Heart left ventricle (tissue), 16 donors: ENCODE measurements at places on chromosomes 4 and X.

DNA sequence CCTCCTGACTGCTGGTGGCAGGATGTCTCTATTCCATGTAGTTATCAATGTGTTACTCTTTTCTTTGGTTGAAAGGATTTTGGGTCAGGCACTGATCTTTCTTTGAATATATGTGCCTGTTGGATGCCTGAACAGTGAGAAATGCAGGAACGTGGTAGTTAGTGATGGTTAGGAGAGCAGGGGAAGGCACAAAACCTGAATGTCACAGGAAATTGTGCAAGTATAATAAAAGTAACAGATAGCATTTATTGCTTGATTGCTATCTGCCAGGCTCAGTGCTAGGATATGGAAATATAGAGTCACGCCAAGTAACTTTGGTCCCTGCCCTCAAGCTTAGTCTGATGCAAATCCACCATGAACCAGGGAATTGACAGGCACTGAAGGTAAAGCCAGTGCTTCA lies 219.8 kb upstream of the FAT1 start:
- H3K4me1 ChIP-seq: peaks cover 18% of the 10 kb centered on the region
- H3K4me3 ChIP-seq: no peak overlapping the region
- DNase-seq: no peak
- no peak overlapping the region for H3K27ac ChIP-seq
- H3K27me3 ChIP-seq: no peaks in the 10 kb centered on the region

GRCh38 chr4:185685804-185686203 lies 126.2 kb downstream of the SORBS2 start:
- H3K36me3 ChIP-seq: no peaks in the 10 kb centered on the region
- no peaks in the 10 kb centered on the region for H3K4me1 ChIP-seq
- H3K27me3 ChIP-seq: no peaks in the 10 kb centered on the region
- DNase-seq: no peak

DNA sequence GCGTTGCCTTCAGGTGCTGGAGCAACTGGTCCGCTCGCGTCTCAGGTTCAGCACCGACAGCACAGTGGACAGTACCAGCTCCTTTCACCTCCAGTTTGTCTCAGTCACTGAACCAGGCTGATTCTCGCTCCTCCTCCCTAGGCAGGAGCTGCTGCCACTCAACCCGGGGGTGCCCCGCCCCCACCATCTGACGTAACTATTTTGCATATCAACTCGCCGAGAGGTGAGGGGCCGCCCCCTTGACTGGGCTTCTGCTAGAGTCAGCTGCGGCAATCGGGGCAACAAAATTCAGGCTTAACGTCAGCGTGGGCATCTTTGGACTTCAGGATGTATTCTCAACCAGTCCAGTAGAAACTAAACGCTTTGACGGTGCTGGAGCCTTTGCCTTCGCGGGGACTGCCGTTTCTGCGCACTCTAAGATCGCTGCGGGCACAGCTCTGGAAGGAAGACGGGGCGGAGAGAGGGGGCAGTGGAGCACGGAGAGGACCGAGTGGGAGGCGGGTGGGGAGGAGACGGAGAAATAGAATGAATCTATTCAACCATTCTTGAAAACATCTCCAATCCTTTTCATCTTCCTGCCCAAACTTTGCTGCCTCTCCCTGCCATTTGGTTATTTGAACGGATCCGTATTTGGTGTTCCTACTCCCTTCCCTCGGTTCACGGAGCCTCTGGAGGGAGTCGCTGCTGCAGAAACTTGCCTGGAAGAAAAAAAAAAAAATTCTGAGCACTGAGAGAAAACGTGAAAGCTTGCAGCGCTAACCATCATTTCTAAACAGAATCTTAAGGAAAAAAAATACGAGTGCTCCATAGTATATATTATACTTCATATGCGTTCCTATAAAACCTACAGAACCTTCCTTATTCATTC lies at the start of gene FSTL5:
Gene FSTL5, minus strand, starts transcription at position 109 of the 868 bp plus-strand sequence. CDS start 52,604 bp downstream, outside the sequence.
- H3K27me3 ChIP-seq: no peaks in the 10 kb centered on the region
- H3K4me1 ChIP-seq: peaks cover 11% of the 10 kb centered on the region

DNA sequence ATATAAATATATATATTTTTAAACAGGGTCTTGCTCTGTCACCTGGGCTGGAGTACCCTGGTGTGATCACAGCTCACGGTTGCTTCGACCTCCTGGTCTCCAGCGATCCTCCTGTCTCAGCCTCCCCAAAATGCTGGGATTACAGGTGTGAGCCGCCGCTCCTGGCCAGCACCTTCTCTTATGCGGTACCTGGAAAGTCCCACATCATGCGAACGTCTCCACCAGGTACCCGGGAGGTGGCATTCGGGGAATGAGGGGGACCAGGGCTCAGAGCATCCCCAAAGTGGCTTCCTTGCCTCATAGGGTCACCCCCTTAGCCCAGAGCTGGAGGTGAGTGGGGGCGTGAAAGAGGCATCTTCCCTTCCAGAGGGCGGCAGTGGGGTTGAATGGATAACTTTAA lies 84.0 kb upstream of the PPP2R3B start:
- DNase-seq: no peak
- H3K4me1 ChIP-seq: no peaks in the 10 kb centered on the region
- H3K36me3 ChIP-seq: no peaks in the 10 kb centered on the region
- no peak overlapping the region for H3K27ac ChIP-seq
- H3K4me3 ChIP-seq: no peak overlapping the region
- no peaks in the 10 kb centered on the region for H3K27me3 ChIP-seq

DNA sequence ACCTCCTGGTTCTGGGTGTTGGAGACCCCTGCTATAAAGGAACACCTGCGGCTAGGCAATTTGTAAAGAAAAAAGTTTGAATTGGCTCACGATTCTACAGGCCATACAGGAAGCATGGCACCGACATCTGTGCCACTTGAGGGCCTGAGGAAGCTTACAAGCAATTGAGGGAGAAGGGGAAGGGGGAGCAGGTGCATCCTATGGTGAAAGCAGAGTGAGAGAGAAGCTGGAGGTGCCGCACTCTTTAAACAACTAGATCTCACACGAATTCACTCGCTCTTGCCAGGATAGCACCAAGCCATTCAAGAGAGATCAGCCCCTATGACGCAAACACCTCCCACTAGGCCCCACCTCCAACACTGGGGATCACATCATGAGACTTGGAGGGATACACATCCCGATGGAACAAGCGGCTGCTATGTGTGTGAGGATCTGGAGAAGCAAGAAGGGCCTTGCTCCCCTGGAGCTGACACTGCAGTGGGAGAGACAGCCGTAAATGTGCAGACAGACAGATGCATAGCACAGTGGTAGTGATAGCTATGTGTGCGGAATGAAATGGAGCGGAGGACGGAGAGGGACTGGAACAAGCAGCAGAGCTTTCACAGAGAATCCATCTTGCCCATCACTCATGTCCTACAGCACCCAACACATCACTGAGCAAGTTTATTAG lies 60.7 kb upstream of the HELT start:
- no peak overlapping the region for H3K27ac ChIP-seq
- no peak for DNase-seq
- H3K36me3 ChIP-seq: no peaks in the 10 kb centered on the region
